HCT116 (cell line): ENCODE measurements at places on chromosomes 12 and 14. TPM values are rescaled to one million over a fixed set of nuclear protein-coding genes. Genes with fewer than 3 reads are reported as not detected.

The GRIN2B gene
- total RNA-seq, result 14.2 TPM

The CPNE6 gene
- not detected for total RNA-seq

DNA sequence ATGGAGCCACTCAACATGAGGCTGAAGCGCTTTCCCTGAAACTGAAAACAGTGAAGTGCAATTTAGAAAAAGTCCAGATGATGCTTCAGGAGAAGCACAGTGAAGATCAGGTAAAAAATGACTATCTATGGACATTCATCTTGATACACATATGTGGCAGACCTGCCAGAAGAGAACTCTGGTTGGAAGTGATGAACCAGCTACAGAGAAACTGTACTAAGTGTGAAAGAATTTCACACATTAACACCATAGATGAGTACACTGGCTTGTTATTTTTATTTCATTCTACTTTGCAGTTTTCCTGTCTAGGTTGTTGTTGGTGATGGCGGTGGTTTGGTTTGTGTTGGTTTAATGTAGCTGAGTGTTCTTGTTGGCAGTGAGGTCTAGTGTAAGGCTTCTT, 174.7 kb downstream of the ESR2 start:
- no peak for DNase-seq

DNA sequence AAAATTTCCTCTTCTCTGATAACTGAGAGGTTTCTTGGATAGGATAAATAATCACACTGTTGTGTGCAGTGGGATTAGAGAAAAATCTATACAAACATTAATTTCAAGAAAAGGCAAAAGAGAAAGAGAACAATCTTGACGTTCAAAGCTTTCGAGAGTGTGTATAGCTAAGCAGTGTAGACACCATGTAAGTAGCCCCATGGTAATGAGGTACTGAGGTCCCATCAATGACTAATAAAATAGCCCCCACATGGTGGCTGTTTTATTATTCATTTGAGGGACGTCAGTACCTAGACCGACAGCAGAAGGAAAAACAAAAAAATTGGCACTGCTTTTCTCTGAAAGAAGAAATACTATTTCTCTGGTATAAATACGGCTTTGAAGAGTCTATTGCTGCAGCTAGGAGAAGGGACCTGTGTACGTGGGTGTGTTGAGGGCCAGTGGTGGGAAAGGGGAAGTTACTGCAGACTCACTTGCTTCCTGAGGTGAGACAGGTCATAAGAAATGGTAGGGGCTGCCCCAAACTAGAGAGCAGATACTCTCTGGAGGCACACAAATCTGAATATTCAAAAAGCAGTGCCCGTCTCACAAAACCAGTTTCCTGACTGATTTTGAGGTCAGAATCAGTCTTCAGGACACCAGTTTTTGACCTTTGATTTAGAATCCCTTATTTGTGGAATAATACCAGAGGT, 339.8 kb downstream of the EMP1 start:
- no peak for DNase-seq

DNA sequence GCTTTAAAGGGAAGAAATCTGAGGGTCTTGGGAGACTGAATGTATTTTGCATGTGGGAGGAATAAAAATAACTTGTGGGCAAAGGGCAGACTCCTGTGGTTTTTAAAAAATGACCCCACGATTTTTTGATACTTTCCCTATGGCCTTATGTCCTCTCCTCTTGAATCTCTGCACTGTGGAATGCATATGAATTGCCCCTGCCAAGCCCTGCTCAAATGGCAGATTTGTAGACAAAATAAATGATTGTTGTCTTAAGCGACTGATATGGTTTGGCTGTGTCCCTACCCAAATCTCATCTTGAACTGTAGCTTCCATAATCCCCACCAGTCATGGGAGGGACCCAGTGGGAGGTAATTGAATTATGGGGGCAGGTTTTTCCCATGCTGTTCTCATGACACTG, 223.8 kb downstream of the DACT1 start:
- DNase-seq, result no peak

The OASL gene
- 4.1 TPM for total RNA-seq

The CISTR gene
- not detected for total RNA-seq

The RNF212B gene
- not detected for total RNA-seq

GRCh38 chr12:73547421-73547820, 990.2 kb upstream of the ATXN7L3B start:
- DNase-seq, result no peak

DNA sequence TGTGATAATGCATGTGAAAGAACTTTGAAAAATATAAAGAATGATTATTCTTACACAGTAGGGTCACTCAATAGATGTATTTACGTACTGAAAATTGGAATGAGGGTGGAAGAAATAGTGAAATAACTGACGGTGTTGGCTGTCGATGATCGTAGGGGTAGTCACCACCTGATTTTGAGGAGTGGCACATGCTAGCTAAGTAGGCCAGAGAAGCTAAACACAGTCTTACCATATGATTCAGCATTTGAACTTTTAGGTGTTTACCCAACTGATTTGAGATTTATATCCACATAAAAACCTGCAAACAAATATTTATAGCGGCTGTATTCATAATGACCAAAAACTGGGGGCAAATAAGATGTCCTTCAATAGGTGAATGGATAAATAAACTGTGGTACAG, 47.6 kb upstream of the HIF1A start:
- DNase-seq, result no peak

GRCh38 chr12:57869298-57869926, 22.9 kb upstream of the CTDSP2 start:
- DNase-seq, result no peak

DNA sequence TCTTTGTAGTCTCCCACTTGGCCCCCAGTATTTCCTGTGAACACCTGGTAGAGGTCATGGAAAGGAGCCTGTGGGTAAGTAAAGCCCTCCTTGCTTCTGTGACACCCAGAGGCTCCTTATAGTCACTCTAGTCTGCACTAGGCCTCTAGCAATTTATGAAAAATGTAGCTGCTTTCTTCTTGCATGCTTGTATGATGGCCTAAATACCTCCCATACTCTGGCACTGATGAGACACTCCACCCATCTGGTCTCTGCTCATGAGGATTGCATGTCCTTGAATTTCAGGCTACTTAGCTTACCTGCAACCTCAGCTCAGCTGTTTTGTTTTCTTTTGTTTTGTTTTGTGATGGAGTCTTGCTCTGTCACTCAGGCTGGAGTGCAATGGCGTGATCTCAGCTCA, 4.6 kb upstream of the A2ML1 start:
- no peak for DNase-seq

GRCh38 chr12:46509135-46509534, 136.6 kb upstream of the SLC38A2 start:
- DNase-seq, result no peak

GRCh38 chr12:92462049-92462448, 240.7 kb upstream of the PLEKHG7 start:
- DNase-seq, result no peak

The LAG3 gene
- 3.3 TPM for total RNA-seq

DNA sequence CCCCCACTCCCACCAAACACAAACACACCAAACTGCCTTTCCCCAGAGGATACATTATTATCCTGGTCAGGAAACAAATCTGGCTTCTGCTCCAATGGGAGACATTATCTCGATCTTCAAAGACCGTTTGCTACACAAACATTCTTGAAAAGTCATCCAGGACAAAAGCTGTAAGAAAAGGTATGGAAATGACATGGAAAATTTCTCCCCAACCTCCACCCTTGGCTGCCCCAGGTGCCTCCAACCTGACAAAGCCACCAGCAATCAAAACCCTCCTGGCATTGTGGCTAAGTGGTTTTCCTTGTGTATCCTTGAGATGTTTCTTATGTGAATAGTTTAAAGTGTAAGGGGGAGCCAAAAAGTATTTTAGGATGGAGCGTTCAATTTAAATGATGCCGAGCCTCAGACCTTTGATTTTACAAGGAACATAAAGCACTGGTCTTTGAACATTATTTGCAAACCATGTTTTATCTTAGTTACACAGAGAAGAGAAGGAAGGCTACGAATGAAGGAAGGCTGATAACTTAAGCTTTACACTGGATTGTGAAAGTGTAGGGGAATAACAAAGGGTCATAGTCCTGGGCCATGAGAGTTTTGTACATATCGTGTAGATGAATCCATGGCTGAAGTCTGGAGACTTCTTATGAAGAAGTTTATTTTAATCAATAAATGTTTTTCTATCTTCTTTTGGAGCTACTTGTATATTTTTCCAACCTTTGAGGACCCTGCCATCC, 418.9 kb upstream of the TMTC1 start:
- no peak for DNase-seq

DNA sequence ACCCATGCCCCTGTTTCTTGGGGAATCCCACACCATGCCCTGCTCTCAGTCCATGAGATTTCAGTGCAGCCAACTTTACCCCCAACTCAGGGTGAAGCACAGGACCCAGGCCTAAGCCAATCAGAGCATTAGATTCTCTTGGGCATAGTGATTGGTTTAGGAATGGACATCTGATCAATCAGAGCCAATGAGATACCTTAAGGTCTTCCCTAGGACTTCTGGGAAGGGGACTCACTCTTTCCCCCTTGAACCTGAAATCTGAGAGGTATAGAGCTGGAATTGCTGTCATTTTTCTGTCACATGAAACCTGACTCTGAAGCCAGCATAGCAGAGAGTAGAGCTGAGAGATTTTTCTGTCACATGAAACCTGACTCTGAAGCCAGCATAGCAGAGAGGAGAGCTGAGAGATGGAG, 127.1 kb downstream of the ZFP36L1 start:
- DNase-seq, result no peak

The GPR137C gene
- 0.89 TPM for total RNA-seq

GRCh38 chr12:64323476-64324225, 66.9 kb downstream of the C12orf56 start:
- no peak for DNase-seq

- DNase-seq, result no peak
Observed at GRCh38 chr12:64139021-64139420, 83.1 kb downstream of the KICS2 start.

DNA sequence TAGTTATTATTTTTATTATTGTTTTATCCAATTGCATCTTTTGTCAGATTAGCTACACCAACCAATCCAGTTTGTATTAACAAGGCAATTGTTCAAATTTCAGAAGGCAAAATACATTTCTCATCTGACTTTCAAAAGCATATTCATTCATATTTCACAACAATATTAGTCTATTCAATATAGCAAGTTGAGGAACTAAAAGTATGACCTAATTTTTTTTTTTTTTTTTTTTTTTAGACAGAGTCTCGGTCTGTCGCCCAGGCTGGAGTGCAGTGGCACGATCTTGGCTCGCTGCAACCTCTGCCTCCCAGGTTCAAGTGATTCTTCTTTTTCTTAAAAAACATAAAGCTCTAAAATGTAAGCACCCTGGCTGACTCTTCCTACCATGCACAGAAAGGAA, 17.3 kb downstream of the COX14 start:
- DNase-seq, result no peak

- DNase-seq, result no peak
Observed at GRCh38 chr12:31951008-31951407, 8.2 kb upstream of the RESF1 start.

GRCh38 chr12:122939125-122939524, 27.1 kb downstream of the ABCB9 start:
- no peak for DNase-seq

The SLC17A8 gene
- total RNA-seq, result not detected

The FOXM1 gene
- 85.1 TPM for total RNA-seq

DNA sequence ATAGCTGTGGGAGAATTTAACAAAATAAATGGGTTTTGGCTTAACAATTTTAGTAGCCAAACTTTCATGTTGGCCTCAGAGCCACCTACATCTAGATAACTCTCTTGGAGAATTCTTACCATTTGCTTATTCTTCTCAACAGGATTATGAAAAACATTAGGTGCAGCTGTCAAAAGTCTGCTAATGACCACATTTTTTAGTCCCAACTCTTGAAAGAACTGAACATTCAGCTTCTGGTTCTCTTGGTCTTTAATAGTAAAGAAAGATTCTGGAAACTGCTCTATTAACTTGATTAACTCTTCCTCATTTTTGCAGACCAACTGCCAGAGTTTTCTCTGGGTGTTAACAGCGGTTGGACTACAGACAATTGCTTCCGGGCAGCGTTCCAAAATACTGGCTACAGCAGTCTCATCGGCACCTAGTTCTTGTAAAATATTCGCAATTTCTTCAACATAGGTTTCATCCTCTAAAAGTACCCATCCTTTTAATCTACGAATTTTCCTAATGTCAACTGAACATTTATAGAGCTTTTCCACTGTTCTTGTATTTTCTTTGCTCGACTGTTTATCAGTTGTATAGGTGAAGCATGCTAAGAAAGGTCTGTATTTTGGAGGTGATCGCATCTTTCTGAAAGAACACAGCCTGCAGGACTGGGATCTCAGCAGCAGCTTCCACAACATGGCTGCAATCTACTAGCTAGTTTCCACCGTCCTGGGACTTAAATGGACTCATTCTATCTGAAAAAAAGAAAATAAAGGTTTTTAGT, 8.7 kb downstream of the MTERF2 start:
- no peak for DNase-seq

The TSHR gene
- not detected for total RNA-seq

DNA sequence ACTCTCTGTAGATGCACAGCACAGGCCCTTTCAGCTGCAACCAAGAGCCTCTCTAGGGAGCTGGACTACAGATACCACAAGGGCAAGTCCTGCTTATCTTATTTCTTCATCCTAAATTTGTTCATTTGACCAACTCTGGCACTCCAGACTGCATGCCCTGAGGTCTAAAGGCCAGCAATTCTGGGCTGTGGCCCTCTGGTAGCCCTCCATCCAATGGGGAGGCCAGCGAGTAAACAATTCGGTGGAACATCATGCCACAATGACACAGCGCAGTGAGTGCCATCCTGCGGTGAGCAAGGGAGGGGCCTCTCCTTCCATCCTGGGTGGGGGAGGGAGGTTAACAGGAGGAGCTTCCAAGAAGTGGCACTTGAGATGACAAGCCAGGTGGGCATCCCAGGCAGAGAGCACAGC, 652 bp upstream of the SELPLG start:
- DNase-seq, result no peak

DNA sequence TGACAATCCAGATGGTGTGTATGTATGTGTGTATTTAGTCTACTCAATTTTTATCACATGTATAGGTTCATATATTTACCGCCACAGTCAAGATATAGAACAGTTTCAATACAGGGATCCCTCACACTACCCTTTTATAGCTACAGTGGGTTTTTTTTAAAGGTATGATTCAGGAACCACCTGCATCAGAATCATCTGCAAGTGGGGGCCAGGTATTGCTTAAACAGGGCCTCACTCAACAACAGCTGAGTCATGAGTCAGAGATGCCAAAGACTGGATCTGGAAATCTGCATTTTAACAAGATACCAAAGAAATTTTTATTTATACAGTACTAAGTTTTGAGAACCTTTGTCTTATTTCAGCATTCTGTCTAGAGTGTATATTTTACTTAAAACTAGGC, 117.6 kb downstream of the SLC35F4 start:
- DNase-seq, result no peak

DNA sequence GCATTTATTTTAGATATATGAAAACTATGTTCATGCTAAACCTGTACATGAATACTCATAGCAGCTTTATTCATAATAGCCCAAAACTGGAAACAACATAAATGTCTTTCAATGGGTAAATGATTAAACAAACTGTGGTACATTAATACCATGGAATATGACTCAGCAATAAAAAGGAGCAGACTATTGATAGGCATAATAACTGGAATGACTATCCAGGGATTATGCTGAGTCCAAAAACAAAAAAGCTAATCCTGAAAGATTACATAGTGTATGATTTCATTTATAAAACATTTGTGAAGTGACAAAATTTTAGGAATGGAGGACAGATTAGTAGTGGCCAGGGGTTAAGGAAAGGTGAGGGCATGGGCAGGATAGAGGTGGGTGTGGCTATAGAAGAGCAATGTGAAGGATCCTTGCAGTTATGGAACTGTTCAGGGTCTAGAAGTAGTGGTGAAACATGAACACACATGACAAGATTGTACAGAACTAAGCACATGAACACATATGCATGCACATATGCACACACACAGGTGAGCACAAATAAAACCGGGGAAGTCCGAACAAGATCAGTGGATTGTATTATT, 61.1 kb upstream of the CDKN3 start:
- DNase-seq, result no peak
